ENCODE measurements at places on chromosomes 1 and 21.

DNA sequence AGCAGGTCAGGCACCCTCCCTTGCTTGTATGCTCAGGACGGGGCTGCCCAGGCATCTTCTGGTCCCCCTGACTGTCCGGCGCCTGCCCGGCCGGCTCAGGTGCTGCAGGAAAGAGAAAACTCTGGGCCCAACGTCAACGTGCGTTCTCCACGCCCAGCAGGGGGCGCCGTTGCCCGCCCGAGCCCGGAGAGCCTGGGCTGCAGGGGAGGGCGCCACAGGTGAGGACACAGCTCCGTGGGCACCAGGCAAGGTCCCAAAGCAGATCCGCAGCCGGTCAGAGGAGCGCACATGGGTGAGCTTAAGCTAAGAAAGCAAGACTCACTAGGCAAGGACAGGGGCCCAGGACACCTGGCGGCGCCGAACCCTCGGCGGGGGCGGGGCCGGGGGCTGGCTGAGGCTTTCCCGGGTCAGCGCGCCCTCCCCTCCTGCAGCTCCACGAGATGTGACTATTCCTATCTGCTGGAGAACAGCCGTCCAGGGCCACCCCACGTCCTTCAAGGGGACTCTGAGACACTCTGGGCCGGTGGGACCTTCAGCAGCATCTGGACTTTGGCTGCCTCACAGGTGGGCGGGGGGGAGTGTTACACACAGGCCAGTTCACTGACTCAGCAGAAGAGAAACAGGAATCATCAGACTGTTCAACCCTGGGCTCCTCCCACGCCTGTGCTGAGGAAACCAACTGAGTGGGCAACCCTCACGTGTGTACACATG is 29.3 kb downstream of the KRTAP10-1 start:
- no peak for DNase-seq

DNA sequence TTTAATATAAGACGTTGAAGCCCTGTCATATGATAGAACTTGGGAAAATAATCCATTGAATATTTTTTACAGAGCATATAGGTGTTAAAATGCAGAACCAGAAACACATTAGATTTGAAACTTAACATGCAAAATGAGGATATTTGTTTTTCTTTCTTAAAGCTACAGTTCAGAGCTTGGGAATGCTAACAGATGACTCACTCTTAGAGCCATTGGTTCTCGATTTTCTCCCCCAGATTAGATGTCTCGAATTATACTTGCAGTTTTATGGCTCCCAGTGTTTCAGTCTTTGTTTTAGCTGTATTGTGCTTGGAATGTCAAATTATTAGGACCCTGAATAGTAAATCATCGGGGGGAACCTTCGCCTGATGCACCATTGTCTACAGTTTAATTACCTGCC is 575.7 kb upstream of the ZP4 start:
- DNase-seq = no peak

DNA sequence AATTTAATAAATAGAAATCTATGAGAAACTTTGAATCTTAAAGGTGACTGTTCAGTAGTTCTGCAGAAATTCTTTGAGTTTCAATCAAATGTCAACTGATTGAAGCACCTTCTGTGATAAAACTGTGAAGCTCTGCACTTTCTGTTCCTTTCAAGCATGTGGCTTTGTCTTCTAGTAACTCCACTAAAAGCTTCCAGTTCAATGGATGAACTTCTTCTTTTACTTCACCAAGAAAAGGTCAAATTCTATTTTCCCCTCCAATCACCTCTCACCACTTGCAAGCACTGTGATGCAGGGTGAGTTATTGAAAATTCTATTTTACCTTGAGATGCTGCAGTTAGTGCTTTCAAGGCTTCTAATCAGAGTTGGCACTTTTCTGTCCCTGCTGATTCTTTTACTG is 515.3 kb upstream of the B3GALT2 start:
- DNase-seq = no peak

DNA sequence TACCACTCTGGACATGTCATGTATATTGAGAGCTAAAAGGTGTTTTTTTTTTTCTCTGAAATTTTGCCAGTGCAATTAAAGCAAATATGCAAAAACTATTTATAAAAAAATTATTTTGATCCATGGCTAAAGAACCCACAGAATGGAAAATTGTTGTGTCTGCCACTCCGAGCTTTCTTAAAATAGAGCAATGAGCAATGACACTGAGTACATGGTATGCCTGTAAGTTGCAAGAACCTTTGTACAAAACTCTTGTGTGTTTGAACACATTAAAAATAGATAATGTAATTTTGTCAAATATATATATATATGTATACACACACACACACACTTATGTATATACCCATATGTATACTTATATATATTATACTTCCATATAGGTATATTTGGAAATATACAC is 1530.9 kb upstream of the B3GALT2 start:
- no peak for DNase-seq

DNA sequence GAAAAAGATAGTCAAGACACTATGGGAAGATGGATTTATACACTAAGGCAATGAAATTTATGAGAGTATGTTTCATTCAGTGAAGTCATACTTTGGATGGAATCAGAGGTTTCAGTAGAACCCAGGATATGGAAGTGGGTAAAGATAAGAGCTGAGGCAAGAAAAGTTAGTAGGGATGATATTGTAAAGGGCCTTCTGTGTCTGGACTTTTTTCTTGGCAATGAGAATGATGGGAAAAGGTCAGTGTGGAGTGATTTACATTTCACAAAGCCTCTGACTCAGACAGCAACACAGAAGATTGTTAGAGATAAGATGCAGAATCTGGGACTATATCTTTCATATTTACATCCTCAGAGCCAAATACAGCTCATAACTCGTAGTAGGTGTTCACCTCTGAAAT is 32.1 kb downstream of the SH3BGR start:
- DNase-seq = no peak

- no peak for DNase-seq
These were observed 48.9 kb downstream of the ATP6V1G3 start for GRCh38 chr1:198491596-198491995.

DNA sequence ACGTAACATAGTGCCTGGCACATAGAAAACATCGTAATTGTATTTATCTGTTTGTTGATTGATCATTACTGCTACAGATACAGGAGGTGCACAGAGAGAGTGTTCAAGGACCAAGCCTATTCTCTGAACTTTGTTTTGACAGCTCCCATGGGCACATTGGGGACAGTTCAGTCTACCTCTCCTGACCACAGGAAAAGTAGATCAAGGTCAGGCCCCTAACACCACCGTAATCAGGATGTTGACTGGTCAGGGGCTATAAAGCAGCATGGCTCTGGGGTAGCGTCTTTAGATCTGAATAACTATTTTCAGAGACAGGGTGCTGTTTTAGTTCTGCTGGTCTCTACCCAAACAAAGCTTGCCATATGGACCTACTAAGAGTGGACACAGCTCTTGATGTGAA is 223.1 kb upstream of the IRF2BP2 start:
- DNase-seq = no peak

GRCh38 chr1:164670026-164670425 is 111.0 kb downstream of the PBX1 start:
- DNase-seq = no peak

GRCh38 chr21:42496839-42497202 is 797 bp upstream of the RSPH1 start:
- DNase-seq = no peak

DNA sequence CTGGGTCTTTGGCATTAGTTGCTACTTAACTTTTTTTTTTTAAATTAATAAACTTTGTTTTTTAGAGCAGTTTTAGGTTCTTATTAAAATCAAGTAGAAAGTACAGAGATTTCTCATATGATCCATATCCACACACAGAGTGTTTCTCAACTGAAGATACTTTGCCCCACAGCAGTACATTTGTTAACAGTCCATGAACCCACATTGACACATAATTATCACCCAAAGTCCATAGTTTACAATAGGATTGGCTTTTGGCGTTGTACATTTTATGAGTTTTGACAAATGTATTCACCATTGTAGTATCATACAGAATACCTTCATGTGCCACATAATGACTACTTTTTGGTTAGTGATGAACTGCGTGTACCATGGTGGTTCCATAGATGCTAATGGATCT is 106.8 kb downstream of the ADGRL2 start:
- DNase-seq = no peak

DNA sequence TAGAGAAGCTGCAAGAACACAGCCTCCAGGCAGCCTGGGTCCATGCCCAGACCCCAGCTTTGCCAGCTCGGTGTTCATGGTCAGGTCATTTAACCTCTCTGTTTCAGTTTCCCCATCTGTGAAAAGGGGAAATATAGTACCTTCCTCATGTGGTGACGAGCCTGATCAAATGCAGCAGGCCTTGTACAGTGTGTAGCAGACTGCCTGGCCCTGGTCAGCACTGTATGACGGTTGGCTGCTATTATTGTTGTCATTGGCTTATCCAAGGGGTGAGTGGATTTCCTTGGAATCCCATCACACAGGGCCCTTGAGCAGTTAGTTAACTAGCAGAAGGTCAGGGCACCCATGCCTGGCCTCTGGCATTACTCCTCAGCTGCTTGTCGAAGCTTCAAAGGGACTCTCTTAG is 6.6 kb upstream of the TMEM51 start:
- no peak for DNase-seq

- no peak for DNase-seq
These were observed 27.3 kb downstream of the F11R start for GRCh38 chr1:160993544-160994193.

DNA sequence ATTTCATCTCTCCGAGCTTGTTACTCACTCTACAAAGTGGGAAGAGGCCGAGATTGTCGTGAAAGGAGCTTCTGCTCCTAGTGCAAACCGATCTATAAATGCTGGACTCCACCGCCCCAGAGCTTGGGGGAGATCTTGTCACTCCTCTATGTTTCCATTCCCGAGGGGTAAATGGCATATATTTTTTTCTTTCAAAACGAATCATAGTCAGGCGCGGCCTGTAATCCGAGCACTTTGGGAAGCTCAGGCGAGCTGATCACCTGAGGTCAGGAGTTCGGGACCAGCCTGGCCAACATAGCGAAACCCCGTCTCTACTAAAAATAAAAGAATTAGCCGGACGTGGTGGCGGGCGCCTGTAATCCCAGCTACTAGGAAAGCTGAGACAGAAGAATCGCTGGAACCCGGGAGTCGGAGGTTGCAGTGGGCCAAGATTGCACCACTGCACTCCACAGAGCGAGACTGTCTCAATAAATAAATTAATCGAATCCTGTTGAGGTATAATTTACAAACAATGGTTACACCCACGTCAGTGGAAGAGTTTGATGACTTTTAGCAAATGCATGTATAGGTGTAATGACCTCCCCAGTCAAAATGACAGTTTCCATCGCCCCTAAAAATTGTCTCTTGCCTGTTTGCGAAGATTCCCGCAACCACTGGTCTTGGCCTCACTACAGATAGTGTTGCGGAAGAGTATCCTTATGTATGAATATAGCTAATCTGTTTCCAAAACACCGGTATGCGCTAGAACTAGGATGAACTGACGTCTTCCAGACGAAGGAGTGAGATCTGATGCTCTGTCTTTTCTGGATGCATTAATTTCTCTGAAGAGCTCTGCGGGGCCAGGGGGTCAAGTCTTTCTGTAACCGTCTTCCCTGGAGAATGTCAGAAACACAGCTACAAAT is 840 bp upstream of the HEATR1 start:
- DNase-seq = no peak

GRCh38 chr1:30327370-30328099 is 395.9 kb downstream of the MATN1 start:
- DNase-seq = no peak

GRCh38 chr1:25145775-25146393 is 86.4 kb downstream of the SYF2 start:
- DNase-seq = no peak

DNA sequence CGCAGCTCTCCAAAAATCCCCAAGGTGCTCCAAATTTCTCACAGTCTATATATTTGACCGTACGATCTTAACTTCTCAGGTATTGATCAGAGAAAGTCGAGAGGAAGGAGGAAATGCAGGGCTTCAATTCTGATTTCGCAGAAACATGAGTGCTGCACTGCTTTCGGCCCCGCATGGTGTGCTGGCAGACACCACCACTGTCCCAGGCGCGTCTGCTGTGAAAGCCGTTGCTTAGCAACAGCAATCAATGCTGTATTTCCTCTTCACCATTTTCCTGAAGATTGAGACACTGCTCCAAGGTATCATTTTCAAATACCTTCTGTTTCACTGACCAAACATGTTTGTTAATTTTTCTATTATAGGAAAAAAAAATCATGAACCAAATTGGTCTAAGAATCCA is 296.3 kb downstream of the SMYD3 start:
- DNase-seq = no peak

DNA sequence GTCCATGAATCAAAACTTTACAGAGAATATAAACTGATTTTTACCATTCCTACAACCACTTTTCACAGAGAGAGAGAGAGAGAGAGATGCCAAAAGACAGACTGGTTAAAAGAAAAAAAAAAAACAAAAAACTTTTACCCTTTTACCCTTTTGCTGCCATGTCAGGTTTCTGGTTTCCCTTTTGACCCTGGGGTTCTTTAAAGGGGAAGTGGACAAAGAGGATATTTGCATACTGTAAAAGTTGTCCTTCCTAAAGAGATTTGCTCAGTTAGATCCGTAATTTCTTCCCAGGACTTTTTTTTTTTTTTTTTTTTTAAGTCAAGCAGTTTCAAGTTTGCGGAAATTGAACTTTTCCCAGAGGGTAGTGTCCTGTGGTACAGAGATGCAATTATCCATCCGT is 287.8 kb upstream of the RGS18 start:
- no peak for DNase-seq

DNA sequence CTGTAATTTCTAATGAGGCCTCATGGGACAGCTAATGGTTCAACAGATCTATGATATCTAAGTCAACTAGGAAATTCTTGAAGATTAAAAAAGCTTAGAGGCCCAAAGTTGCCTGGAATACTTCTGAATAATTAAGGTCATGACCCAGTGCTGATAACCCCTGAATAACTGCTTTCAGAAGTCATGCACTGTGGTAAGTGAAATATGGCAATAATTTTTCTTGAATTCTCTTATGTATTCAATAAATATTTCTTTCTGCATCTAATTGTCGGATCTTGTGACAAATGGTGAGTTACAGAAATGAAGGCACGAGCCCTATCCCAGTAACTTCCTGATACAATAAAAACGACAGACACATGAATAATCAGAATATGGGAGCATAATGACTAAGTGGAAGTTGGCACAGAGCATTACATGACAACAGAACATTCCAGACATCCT is 219.3 kb upstream of the GREM2 start:
- DNase-seq = no peak

- no peak for DNase-seq
These were observed 8.0 kb downstream of the TRNAU1AP start for GRCh38 chr1:28560886-28561285.

- no peak for DNase-seq
These were observed 1.1 kb upstream of the GUCA2A start for GRCh38 chr1:42165511-42166210.

GRCh38 chr1:209421978-209422680 is 161.4 kb upstream of the CAMK1G start:
- no peak for DNase-seq

- no peak for DNase-seq
These were observed 32.3 kb upstream of the RALGPS2 start for GRCh38 chr1:178692564-178693327.

GRCh38 chr1:186996816-186997215 is 168.1 kb downstream of the PLA2G4A start:
- no peak for DNase-seq

GRCh38 chr1:24400065-24400464 is 13.5 kb downstream of the STPG1 start:
- DNase-seq = no peak

All from SIG-M5 (cell line).